Karpas-422 (cell line): ENCODE measurements at places on chromosomes 13 and 19. TPM values are rescaled to one million over a fixed set of nuclear protein-coding genes. Genes with fewer than 3 reads are reported as not detected.

GRIK5 gene
- total RNA-seq, result 0.07 and 1.4 TPM in 2 replicates

ZNF221 gene
- total RNA-seq, result 0.19 TPM in 1 of 2 replicates, not detected in the other

OR4F17 gene
- not detected in 2 replicates for total RNA-seq

- no peak overlapping the region for H3K4me3 ChIP-seq
- no peak overlapping the region for H3K27ac ChIP-seq
- no peaks in the 10 kb centered on the region for H3K27me3 ChIP-seq
Observed at GRCh38 chr13:102903659-102904407, 58.0 kb downstream of the ERCC5 start.

DNA sequence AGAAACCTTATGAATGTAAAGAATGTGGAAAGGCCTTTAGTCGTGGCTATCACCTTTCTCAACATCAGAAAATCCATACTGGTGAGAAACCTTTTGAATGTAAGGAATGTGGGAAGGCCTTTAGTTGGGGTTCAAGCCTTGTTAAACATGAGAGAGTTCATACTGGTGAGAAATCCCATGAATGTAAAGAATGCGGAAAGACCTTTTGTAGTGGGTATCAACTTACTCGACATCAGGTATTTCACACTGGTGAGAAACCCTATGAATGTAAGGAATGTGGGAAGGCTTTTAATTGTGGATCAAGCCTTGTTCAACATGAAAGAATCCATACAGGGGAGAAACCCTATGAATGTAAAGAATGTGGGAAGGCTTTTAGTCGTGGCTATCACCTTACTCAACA is 20.8 kb downstream of the ZNF283 start:
- DNase-seq, result no peak
- no peaks in the 10 kb centered on the region for H3K4me1 ChIP-seq
- H3K36me3 ChIP-seq, result peaks cover 45% of the 10 kb centered on the region
- H3K27ac ChIP-seq, result no peak overlapping the region
- no peaks in the 10 kb centered on the region for H3K27me3 ChIP-seq
- H3K4me3 ChIP-seq, result no peak overlapping the region

DNA sequence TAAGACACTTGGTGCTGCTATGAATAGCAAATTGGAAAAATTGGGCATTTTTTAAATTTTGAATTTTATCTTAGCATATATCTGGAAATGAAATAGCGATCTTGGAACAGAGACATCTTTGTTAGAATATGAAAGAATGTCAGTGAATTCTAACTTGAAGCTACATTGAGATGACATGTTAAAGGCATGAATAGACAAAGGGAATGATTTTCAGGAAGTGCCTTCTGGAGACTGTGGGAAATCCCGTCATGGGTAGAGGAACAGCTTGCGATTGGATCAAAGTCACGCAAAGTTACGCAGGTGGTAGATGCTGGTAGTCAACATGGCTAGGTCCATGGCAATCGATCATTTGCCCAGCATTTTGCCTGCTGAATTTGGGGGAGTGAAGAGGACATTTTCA is 43.5 kb downstream of the LRCH1 start:
- no peaks in the 10 kb centered on the region for H3K36me3 ChIP-seq
- peaks cover 40% of the 10 kb centered on the region for H3K4me1 ChIP-seq
- no peaks in the 10 kb centered on the region for H3K27me3 ChIP-seq
- no peak for DNase-seq

GRCh38 chr13:51343475-51343874 is 4.0 kb downstream of the SERPINE3 start:
- DNase-seq, result no peak
- peaks cover 6% of the 10 kb centered on the region; the same call in 1 of the 2 replicates for H3K4me1 ChIP-seq
- no peaks in the 10 kb centered on the region for H3K27me3 ChIP-seq
- no peaks in the 10 kb centered on the region for H3K36me3 ChIP-seq
- H3K27ac ChIP-seq, result no peak overlapping the region
- no peak overlapping the region for H3K4me3 ChIP-seq

- H3K27me3 ChIP-seq, result no peaks in the 10 kb centered on the region
- peak overlapping the region; percentile 85 for H3K4me3 ChIP-seq
- DNase-seq, result peak; percentile 54
- peak overlapping the region; percentile 21; the same call in 1 of the 2 replicates for H3K27ac ChIP-seq
- peaks cover 3% of the 10 kb centered on the region; the same call in 1 of the 2 replicates for H3K36me3 ChIP-seq
Observed at GRCh38 chr19:19137556-19138108, 646 bp downstream of the TMEM161A start.

GRCh38 chr13:44648392-44649103 is 72.4 kb upstream of the TSC22D1 start:
- H3K27me3 ChIP-seq, result no peaks in the 10 kb centered on the region
- no peak overlapping the region for H3K27ac ChIP-seq
- no peaks in the 10 kb centered on the region for H3K36me3 ChIP-seq
- H3K4me1 ChIP-seq, result no peaks in the 10 kb centered on the region
- no peak overlapping the region for H3K4me3 ChIP-seq

DNA sequence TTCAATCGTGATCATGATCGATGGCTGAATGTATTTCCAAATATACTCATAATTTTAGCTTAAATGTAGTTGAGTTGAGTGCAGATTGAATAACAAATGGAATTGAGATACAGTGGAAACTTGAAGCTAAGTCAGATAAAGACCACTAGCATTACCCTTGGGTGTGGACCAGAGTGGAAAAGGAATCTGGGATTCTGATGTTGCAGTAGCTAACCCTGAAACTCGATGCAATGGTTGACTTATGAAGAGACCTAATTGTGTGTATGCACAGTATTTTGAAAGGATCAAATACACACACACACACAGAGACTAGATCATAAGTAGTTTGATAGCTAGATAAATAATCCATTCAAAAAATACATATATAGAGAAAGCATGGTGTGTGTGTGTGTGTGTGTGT is 135.8 kb downstream of the RXFP2 start:
- no peaks in the 10 kb centered on the region for H3K27me3 ChIP-seq
- DNase-seq, result no peak
- H3K27ac ChIP-seq, result no peak overlapping the region
- H3K36me3 ChIP-seq, result no peaks in the 10 kb centered on the region
- no peaks in the 10 kb centered on the region for H3K4me1 ChIP-seq
- no peak overlapping the region for H3K4me3 ChIP-seq
